ENCODE measurements at places on chromosomes 12 and 14. TPM values are rescaled to one million over a fixed set of nuclear protein-coding genes. Genes with fewer than 3 reads are reported as not detected.

The FBXO34 gene
- 17.2 TPM for total RNA-seq

The NINJ2 gene
- 3.2 TPM for total RNA-seq

The RIPK3 gene
- 2.0 TPM for total RNA-seq

The GRIP1 gene
- 2.2 TPM for total RNA-seq

The CPNE8 gene
- 11.7 TPM for total RNA-seq

The P2RX7 gene
- 1.6 TPM for total RNA-seq

The HELB gene
- total RNA-seq, result 2.8 TPM

The LRRC10 gene
- total RNA-seq, result not detected

The OAS1 gene
- 3.6 TPM for total RNA-seq

The PTHLH gene
- 2.5 TPM for total RNA-seq

The CCDC177 gene
- under 0.01 TPM for total RNA-seq

The GZMB gene
- 0.22 TPM for total RNA-seq

The LPAR5 gene
- total RNA-seq, result 0.58 TPM

The ENDOU gene
- 0.31 TPM for total RNA-seq

The CCDC92 gene
- 7.4 TPM for total RNA-seq

The KLRB1 gene
- total RNA-seq, result 0.49 TPM

The CCDC175 gene
- not detected for total RNA-seq

The PRH2 gene
- not detected for total RNA-seq

Data from muscle of leg (tissue), 16 donors.